ENCODE measurements at places on chromosomes 7 and 10. TPM values are rescaled to one million over a fixed set of nuclear protein-coding genes. Genes with fewer than 3 reads are reported as not detected.

GRCh38 chr10:60654813-60655464 lies 123.3 kb upstream of the CDK1 start:
- H3K36me3 ChIP-seq = 0 out of 2 replicates have a peak, but pooled peaks cover 2% of the 10 kb centered on the region
- H3K4me1 ChIP-seq = peaks cover 30% of the 10 kb centered on the region
- H3K27ac ChIP-seq = no peak overlapping the region

GRCh38 chr10:73838008-73838567 lies 26.7 kb upstream of the NDST2 start:
- H3K27ac ChIP-seq = no peak overlapping the region
- no peaks in the 10 kb centered on the region for H3K27me3 ChIP-seq
- DNase-seq = no peak
- no peak overlapping the region for H3K4me3 ChIP-seq
- peaks cover 15% of the 10 kb centered on the region for H3K36me3 ChIP-seq

BLOC1S2 gene
- total RNA-seq = 54.1 TPM

ADAM22 gene
- 12.4 TPM for total RNA-seq

DNA sequence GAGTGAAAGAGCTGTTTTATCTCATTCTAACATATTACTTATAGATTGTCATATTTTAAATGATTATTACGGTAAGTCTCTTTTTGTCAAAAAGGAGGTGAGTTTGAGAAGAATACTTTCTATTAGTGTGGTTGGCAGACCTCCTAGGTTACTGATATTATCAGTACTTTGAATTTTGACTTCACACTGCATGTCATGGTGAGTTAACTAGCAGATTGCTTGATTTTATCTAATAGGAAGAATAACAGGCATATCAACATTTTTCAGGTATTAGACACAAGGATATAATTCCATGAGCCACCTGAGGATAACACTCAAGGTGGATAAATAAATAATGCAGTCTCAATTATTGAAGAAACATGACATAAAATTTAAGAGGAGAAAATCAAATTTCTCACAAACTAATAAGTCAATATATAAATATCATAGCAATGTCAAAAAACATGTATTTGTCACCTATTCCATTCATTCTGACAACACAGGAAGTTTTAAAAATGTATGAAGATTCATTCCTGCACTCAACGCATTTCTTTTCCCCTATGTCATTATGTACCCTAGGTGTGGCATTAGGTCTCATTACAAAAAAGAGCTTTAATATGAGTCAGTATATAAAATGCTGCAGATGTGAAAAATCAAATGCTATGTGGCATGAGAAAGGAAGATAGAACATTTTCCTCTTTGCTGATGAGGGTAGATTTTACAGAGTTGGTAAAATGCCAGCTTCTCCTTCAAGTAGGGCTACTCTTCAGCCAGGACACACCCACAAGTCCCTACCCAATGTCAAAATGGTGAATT lies 1621.6 kb downstream of the REEP3 start:
- DNase-seq = no peak
- no peak overlapping the region for H3K27ac ChIP-seq
- no peaks in the 10 kb centered on the region for H3K27me3 ChIP-seq
- H3K4me3 ChIP-seq = no peak overlapping the region

CYP3A4 gene
- total RNA-seq = 0.33 TPM

GRCh38 chr7:29917641-29918040 lies 72.0 kb downstream of the SCRN1 start:
- H3K4me1 ChIP-seq = no peaks in the 10 kb centered on the region
- no peak overlapping the region for H3K27ac ChIP-seq
- H3K4me3 ChIP-seq = no peak overlapping the region

GRCh38 chr7:91942312-91942711 lies 1.6 kb downstream of the AKAP9 start:
- peaks cover 3% of the 10 kb centered on the region for H3K36me3 ChIP-seq
- DNase-seq = no peak
- peak overlapping the region; percentile 85 for H3K4me3 ChIP-seq
- no peak overlapping the region for H3K27ac ChIP-seq
- peaks cover 28% of the 10 kb centered on the region for H3K27me3 ChIP-seq

GRCh38 chr7:21922605-21923004 lies 23.1 kb downstream of the CDCA7L start:
- no peak overlapping the region for H3K4me3 ChIP-seq
- H3K27me3 ChIP-seq = no peaks in the 10 kb centered on the region
- no peaks in the 10 kb centered on the region for H3K36me3 ChIP-seq
- peaks cover 66% of the 10 kb centered on the region for H3K4me1 ChIP-seq
- DNase-seq = no peak

WNT2 gene
- total RNA-seq = not detected

All from WTC11 (cell line).